ENCODE measurements at places on chromosomes 1 and 21.

GRCh38 chr1:10708757-10709156 is 87.7 kb downstream of the CASZ1 start:
- no peak for DNase-seq

DNA sequence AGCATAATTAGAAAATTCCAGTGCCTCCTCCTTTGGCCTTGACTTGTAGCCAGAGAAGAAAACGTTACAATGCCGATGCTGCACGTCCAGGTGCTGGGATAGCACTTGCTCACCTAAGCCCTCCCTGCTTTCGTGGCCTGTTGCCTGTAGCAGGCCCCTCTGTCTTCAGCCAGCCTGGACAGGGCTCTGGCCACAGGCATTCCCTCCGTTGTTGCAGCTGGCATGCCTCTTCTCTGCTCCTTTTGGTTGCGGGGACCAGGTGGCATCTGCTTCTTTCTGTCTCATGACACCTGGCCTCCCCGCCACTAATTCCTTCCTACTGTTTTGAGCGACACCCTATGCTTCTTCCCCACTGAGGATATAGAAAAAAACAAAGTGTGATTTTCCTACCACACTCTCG is 54.6 kb upstream of the MORC3 start:
- no peak for DNase-seq

GRCh38 chr1:202656951-202657646 is 53.2 kb downstream of the SYT2 start:
- no peak for DNase-seq

DNA sequence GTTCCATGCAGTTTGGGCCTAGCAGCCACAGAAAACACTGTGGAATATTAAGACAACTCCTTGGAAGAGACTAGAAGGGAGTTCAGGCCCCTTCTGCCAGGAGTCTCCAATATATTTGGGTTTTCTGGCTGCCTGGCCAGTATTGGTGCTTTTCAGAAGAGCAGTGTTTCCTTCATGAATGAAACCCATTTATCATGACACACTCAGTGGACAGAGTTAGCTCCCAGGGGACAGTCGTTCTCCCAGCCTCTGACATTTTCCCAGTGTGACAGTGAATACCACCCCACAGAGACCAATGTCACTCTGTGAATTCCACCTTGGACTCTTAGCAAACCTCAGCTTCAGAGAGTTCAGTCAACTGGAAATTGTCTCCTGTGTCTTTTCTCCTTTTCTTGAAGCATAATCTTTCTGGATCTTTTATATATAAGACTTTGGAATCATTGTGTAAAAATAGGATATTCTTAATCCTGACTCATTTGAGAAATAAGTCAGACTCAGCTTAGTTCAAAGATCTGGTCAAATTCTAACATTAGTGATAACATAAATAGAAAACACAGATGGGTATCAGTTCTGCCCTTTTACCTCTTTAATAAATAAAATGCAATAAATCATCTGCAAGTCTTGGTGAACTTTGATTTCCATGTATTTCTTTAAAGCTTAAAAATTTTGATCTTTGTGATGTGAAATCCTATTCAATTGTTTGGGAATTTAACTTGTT is 40.4 kb downstream of the GNG12 start:
- DNase-seq, result no peak

DNA sequence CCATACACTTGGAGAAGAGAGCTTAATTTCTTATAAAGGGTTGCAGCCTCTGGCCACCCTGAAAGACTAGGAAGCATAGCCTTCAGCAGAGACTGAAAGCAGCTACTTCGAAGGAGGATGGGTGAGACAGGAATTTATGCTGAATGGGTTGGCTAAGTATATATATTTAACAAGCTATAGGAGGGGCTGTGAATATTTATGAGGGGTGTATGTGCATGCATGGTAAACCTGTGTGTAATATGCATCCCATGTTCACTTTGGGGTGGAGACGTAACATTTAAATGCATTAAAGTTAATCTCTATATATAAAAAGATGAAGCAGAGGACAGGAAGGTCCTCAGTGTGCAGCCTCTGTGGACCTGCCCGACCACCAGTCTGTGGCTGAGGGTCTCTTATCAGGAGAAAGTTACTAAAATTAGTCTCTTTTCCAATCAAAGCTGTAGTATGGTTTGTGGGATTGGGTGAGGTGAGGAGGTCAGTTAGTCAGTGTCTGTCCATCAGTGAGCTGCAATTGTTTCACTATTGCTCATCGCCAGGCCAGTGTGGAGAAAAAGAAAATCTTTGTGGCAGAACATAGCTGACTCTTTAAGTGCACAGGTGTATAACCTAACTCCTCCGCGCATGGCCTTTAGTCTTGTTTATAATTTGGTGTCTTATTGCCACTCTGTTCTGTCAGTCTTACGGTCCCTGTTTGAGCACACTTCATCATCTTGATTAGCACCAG is 35.4 kb upstream of the DSCAM start:
- DNase-seq, result no peak

GRCh38 chr1:60151311-60151710 is 77.7 kb upstream of the C1orf87 start:
- no peak for DNase-seq

DNA sequence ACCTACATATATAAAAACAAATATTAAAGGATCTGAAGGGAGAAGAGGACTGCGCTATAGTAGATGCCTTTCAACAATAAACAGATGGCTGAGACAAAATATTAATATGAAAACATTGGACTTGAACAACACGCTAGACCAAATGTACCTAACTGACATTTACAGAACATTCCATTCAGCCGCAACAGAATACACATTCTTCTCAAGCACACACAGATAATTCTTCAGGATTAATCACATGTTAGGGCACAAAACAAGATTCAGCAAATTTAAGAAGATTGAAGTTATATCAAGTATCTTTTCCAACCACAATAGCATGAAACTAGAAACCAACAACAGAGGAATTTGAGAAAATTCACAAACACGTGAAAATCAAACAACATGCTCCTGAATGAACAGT is 741.4 kb downstream of the ADGRL2 start:
- DNase-seq, result no peak

DNA sequence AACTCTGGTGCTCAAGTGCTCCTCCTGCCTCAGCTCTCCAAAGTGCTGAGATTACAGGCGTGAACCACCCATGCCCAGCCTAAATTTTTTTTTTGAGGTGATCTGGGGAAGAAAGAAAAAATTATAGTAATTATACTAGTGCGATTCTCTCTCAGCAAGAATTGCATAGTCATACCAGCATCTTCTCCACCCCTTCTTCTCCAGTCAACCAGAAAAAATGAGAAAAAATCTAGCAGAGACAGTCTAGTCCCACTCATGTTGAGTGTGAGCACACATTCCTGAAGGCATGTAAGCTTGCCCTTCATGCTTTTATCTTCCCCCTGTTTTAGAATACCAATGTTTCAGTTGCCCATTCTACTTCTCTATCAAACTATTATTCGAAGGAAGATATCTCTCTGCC is 207.6 kb downstream of the S1PR1 start:
- no peak for DNase-seq

DNA sequence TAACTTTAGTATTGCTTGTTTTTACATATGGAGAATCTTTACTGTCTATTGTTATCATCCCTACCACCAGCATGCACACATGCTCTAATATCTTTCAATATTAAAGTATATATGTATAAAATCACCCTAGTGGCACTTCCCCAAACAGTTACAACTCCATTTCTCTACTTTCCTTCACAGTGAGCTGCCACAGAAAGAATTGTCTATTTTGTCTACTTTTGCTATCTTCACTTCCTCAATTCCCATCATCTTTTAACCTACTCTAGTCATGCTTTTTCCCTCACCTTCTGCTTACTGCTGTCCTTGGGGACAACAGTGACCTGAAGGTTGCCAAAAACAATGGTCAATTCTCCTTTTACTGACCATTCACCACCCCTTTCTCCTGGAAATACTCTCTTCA is 59.2 kb downstream of the VCAM1 start:
- DNase-seq, result no peak

DNA sequence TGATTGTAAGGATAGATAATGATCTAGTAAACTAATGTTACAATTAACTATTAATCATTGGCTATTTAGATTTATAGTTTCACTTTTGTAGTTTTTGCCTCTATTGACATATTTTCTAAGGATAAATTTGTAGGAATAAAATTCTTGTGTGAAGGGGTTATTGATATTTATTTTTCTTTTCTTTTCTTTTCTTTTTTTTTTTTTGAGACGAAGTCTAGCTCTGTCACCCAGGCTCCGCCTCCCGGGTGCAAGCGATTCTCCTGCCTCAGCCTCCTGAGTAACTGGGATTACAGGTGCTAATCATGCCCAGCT is 24.0 kb upstream of the DISC1 start:
- DNase-seq, result no peak

GRCh38 chr1:23484253-23485001 is 448 bp upstream of the ASAP3 start:
- DNase-seq, result peak; percentile 90

DNA sequence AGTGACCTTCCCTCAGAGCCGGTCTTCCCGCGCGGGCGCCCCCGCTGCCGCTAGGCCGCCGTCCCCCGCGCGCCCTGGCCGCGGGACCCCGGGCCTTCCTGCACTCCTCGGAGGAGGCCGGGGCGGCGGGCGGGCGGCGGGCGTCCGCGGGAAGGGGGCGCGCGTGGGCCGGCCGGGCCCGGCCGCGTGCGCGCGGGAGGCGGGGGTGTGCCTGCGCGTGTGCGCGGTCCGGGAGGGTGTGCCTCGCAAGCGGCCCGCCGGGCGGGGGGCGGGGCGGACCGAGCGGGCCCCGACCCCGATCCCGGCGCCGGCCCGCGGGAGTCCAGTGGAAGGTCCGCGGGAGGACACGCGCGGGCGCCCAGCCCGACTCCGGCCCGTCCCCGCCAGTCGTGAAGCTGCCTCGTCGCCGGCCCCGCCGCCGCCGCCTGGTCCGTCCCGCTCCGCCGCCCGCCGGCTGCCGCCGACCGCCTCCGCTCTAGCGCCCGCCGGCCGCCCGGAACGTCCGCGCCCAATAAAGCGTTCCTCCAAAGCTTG is 438 bp downstream of the MRPS6 start:
- DNase-seq, result no peak

DNA sequence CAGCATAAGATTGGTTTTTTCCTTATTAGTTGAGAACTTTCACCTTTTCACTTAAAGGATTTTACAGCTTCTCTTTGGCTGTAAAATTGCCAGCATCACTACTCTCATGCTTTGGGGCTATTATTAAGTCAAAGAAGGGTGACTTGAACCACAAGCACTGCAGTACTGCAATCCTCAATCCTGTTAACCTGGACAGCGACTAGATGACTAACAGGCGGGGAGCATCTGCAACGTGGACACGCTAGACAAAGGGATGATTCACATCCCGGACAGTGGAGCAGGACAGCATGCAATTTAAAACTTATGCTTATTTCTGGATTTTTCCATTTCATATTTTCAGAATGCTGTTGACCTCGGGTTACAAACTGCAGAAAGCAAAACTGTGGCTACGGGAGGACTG is 8.1 kb downstream of the ARV1 start:
- no peak for DNase-seq

GRCh38 chr1:238469146-238469631 is 578.5 kb upstream of the ZP4 start:
- no peak for DNase-seq

DNA sequence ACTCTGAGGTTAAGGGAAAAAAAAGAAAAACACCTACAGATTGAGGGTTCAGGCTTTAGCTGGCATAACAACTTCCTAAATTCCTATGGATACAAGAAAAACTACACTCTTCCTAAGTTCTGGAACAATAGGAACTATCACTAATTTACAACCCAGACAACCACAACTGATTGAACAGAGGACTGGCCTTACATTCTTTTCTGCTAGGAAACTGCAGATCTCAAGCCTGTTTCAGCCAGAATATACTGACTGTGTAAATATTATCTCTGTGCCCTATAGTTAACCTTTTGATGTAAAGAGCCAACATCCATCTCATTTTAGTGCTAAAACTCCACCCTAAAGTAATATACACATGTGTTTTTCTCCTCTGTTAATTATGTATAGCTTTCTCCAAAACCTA is 1186.5 kb upstream of the TMPRSS15 start:
- DNase-seq, result no peak

DNA sequence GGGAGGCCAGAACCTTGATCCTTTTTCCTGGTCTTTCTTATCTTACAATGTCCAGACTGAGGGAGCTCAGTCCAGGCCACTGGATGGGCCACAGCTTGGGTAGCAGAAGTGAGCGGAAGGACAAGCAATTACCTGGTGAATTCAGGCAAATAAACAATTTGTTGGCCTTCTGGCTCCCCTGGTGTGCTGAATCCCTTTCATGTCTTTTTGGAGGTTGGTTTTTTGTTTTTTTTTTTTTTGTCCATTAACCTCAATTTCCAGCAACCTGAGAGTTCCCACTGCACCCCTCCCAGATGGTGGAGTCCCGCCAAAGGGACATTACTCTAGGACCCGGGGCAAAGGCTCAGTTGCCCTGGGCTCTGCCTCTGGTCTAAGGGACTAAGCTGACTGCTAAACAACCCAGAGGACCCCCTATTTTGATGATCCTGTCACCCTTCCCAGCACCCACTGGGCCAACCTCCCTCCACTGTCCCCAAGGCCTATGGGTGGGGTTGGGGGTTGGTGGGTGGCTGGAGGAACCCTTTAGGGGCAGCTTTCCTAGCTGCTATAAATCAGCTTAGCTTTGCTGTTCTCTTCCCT is 85.5 kb downstream of the KCND3 start:
- DNase-seq, result no peak

- DNase-seq, result no peak
Observed at GRCh38 chr1:187517546-187517945, 688.8 kb downstream of the PLA2G4A start.

DNA sequence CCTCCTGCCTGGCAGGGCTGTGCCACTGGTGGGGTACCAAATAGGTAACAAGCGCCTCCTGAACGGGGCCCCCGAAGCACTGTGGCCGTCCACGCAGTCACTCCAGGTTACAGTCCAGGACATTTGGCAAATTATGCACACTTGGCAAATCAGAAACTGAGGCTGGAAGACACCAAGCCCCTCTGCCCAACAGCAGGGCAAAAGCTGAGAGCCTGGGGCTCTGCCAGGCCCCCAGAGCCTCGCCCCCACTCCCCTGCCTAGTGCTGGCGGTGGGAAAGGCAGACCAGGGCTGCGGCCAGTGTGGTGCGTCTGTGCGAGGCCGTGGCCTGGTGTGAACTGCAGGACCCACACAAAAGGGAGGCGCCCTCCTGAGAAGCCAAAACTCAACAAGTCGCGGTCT is 9.4 kb downstream of the PANK4 start:
- no peak for DNase-seq

DNA sequence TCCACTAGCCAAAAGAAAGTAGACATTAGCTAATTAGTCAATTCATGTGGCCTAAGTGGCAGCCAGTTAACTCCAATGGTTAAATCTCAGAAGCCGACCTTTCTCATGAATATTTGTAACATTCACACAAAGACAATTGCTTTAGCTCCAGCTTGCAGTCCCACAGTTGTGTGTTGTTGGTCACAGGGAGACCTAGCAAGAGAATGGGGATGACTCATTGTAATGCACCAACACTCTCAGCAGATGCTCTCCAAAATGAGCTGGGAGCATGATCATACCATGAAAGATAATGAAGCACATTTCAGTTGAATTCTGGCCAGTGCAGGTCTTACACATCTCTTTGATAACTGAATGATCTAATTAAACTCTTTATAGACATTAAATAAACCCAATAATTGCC is 160.4 kb downstream of the HLX start:
- DNase-seq, result no peak
